SK-N-DZ (cell line): ENCODE measurements at places on chromosomes 1 and 21.

DNA sequence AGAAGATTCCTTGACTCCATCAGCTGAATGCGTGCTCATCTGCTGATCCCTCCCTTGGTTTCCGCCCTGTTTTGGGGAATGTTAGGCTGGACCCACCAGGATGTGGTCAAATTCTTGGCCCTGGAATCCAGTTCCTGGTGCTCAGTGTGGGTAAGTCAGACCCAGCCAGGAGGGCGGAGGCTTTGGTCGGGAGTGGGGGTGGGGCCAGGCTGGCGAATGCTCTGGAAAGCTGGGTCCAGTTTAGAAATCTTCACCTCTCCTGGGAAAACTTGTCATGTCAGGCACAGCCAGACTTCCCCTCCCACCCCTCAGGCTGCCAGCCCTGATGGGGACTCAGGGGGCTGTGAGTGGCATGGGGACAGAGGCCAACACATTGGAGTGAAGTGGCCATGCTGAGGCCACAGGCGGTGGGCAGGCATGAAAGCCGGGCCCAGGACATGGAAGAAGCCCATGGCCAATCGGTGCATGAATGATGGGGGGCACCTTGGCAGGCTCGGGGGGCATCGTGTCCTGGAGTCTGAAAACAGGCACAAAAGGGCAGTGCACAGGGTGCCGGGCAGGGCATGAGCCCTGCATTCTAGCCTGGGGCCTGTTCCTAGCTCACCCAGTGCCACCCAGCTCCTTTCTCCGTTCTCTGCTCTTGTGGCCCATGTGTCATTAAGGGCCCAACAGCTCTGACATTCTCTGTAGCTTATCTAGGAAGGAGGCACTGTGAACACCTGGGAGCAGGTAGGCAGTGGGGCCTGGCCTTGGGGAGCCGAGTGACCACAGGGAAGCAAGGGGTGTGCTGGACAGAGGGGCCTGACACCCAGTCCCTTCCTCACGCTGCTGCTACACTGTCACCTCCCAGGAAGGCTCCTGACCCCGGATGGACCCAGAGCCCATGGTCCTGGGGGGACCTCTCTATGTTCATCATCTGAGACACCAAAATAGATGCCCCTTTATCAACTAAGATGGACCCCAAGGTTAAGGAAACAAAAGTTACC lies 14.6 kb upstream of the PADI1 start:
- no peak for DNase-seq

DNA sequence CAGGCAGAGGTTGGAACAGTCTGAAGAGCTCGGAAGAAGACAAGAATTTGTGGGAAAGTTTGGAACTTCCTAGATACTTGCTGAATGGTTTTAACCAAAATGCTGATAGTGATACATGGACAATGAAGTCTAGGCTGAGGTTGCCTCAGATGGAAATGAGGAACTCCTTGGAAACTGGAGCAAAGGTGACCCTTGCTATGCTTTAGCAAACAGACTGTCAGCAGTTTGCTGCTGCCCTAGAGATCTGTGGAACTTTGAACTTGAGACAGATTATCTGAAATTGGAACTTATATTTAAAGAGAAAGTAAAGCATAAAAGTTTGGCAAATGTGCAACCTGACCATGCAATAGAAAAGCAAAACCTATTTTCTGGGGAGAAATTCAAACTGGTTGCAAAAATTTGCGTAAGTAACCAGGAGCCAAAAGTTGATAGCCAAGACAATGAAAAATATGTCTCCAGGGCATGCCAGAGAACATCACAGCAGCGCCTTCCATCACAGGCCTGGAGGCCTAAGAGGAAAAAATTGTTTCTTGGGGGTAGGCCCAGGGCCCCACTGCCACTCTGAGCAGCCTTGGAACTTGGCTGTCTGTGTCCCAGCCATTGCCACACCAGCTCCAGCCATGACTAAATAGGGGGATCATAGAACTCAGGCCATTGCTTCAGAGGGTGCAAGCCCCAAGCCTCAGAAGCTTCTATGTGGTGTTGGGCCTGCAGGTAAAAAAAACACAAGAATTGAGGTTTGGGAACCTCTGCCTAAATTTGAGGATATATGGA lies 675.3 kb downstream of the LTN1 start:
- no peak for DNase-seq

- no peak for DNase-seq
Observed at GRCh38 chr1:232578651-232579195, 51.2 kb downstream of the SIPA1L2 start.

- no peak for DNase-seq
Observed at GRCh38 chr1:20187103-20187812, 940 bp upstream of the PLA2G2C start.

- DNase-seq, result no peak
Observed at GRCh38 chr1:62187548-62187947, 7.1 kb upstream of the L1TD1 start.

GRCh38 chr1:110228869-110229268 lies 18.8 kb downstream of the KCNC4 start:
- DNase-seq, result no peak

DNA sequence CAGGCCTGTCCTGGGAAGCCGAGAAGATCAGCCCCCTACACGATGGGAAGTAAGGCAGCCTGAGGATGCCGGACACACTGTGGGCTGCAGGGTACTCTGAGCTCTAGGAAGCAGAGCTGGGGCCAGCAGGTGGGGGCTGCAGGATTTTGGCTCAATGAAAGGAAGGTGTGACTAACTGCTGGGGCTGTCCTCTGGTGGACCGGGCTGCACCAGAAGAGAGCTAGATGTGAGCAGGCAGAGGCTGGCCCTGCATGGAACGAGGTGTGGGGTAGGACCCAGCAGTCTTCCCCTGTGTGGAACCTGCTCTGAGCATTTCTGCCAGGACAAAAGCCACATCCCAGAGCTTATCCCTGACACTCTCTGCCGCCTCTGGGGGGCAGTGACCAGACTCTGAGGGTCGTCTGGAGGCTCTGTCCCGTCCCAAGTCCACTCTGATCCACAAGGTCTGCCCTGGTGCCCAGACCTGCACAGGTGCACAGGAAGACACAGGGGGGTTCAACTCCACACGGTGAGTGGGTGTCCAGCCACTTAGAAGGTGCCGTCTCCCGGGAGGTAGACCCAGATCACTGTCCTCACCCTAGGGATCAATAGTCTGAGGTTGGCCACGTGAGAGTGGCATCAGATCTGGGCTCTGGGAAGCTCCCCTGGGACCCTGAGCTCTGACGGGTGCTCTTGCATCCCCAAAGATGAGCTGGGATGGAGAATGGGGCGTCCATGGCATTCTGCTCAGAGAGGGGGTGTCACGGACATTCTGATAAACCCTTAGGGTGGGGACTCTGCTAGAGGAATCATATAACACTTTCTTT lies 187.6 kb upstream of the VAMP3 start:
- no peak for DNase-seq
